ENCODE measurements at places on chromosomes 5 and 9.

- DNase-seq: peak; percentile 13
Measured at GRCh38 chr5:171850324-171850947, 64.8 kb downstream of the SMIM23 start.

GRCh38 chr5:6544561-6544935 is 88.3 kb downstream of the NSUN2 start:
- no peak for DNase-seq

DNA sequence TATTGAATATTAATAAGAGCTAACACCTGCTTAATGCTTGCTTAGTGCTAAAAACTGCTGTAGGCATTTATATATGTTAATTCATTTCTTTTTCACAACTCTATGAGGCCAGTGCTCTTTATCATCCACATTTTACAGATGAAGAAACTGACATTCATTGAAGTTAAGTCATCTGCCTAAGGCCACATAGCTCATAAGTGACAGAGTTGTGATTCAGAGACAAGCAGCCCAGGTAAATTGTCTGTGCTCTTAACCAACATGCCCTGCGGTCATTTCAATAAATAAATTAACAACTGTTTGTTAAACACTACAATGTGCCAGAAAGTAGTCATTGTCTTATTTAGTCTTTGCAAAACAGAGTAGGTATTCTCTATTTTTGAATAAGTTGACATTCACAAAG is 1354.4 kb upstream of the C9orf72 start:
- DNase-seq: no peak

- DNase-seq: no peak
Measured at GRCh38 chr5:57488215-57488955, 5.8 kb upstream of the ACTBL2 start.

DNA sequence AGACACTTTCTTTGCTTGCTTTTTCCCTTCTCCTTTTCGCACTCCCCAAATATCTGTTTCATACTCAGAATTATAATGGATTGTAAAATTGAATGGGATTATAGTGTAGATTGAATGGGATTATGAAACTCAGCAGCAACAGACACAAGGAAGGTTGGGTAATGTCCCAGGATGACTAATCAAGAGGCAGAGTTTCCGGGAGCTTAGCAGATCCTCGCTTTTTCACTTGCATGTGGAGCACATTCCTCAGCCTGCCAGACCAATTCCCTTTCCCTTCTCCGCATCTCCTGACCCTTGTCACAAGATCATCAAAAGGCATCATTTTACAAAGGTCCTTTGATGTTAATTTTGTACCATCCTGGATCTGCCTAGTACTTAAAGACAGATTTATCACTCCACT is 55.1 kb upstream of the SLC1A1 start:
- DNase-seq: no peak

All from HepG2 (cell line).